Activated naive CD4-positive, alpha-beta T cell treated with anti-CD3 and anti-CD28 coated beads, Interleukin-2, amount 50 U/mL, for 72 hours (primary cell): ENCODE measurements at places on chromosomes 5 and 9.
A peak's percentile ranks its signal among the peaks of the same experiment; 100 is the strongest.

- no peak for DNase-seq
Observed at GRCh38 chr5:141489841-141490240, 960 bp downstream of the PCDHGC5 start.

DNA sequence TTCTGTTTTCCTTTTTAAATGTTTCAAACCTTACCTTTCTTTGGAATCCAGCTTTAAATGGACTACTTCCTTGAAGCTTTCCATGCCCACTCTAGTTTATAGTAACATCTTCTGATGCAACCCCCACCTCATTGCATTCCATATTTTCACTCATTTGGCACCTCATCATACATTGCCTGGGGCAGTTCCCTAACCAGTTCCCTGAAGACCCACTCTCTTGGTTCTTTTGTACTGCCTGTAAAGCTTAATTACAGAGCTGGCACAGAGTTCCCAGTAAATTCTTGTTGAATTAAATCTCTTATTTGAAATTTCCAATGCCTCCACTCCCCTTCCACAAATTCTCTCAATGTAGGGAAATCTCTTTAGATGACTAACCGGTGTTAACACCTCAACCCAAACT, 257.2 kb downstream of the ARRDC3 start:
- DNase-seq, result no peak

GRCh38 chr9:38202336-38202938, 133.4 kb upstream of the SHB start:
- DNase-seq, result no peak

DNA sequence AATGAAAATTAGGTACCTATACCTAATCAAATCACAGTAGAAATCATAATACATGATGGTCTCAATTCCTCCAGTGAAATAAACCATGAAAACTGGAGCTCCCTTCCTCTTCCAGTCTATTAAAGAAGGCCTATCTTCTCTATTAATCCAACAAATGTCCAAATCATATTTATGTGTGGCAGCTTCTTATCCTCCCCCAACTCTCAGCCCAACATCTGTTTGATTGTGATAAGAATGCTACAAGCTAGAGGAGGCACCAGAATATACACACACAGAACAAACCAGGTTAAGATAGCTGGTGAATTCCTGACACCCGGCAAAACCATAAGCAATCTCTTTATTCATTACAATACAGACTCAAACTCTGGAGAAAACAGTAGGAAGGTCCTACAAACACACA, 110.8 kb downstream of the FBXL17 start:
- no peak for DNase-seq

DNA sequence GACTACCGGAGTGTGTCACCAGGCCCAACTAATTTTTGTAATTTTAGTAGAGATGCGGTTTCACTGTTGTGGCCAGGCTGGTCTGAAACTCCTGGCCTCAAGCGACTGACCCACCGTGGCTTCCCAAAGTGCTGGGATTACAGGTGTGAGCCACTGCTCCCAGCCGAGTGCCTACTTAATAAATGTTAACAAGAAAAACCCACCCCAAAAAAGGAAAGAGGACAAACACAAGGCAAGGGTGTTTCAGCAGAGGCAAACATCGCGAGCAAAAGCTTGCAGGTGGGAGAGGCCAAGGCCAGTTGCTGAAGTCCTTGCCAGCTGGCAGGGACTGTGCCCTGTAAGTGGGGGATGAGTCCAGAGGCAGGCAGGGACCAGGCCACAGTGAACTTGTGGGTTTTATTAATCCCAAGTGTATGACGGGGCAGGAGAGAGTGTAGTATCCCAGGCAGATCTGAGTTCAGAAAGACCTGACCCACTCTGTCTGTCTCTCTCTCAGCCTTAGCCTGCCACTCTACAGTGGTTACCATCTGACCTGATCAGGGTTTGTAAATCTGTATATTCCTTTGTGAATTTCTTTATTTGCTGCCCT, 6.4 kb upstream of the FPGS start:
- DNase-seq, result no peak

- DNase-seq, result no peak
Observed at GRCh38 chr9:117160254-117160653, 254.6 kb downstream of the ASTN2 start.

DNA sequence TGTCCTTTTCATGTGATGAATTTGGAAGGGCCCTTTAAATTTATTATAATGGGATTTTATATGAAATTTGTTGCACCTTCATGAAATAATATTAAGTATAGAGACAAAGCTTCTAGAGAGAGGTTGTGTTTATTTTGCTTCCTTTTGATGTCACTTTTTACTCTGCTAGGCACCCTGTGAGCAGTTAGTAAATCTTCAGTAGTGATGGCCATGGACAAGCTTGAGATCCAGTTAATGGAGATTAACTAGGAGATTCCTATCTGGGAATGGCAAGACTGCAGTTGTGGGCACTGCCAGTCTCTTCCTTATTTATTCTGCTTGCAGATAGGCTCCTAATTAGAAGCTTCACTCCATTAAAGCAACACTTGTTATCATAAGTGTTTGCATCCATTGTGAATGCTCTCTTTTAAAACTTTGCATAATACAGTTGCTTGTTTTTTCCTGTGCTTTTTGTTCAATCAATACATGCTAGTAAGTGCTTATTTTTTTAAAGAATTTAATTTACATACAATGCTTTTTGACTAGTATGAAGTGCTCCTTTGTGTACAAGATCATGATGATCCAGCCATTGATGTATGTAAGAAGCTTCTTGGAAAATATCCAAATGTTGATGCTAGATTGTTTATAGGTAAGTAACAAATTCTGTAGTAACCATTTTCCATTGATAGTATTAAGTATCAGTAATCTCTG, 25.9 kb downstream of the UGCG start:
- no peak for DNase-seq

DNA sequence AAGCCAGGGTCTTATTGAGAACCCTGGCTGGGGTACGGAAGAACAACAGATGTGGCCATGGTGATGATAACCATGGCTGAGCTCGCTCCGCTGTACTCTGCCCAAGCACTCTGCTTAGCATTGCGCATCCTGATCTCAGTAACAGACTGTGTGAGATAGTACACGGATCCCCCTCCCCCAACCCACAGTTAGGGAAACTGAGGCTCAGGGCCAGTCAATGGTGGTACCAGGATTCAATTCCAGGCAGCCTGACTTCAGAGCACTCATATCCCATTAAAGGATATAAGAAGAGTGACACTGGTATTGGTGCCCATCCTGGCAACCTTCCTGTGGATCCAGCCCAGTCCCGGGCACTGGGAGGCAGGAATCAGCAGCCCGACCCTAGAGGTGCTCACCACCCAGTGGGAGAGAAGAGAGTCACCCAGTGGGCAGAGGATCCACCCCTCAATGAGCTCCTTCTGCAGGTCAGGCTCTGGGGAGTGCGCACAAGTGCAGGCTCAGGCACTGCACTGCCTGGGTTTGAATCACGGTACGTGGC, 26.5 kb upstream of the KIF12 start:
- DNase-seq, result peak; percentile 35

DNA sequence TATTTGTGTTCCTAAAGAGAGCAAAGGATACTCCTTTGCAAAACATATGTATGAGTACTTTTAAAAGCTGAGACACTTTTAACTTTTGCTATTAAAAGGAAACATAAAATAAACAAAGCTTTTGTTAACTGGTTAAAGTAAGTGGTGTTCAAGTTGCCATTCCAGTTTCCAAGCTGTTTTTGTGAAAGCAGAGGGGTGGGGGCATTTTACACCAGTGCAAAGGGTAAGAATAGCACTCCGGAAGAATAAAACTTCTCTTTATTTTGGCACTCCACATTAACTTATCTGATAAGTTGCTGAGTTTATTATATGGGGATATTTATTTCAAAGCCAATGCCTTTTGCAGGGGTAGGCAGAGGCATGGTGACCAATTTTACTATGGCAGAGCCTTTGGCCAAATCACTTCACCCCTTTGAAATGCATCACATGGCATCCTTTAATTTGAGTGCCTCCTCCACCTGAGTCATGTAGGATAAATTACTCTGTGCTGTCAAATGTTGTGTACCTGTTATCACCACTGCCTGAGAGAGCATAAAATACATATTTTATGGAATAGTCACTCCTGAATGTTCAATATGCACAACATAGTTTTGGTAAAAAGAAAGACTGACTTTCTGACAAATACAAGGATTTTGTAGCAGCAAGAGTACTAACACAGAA, 62.9 kb downstream of the MLLT3 start:
- no peak for DNase-seq

DNA sequence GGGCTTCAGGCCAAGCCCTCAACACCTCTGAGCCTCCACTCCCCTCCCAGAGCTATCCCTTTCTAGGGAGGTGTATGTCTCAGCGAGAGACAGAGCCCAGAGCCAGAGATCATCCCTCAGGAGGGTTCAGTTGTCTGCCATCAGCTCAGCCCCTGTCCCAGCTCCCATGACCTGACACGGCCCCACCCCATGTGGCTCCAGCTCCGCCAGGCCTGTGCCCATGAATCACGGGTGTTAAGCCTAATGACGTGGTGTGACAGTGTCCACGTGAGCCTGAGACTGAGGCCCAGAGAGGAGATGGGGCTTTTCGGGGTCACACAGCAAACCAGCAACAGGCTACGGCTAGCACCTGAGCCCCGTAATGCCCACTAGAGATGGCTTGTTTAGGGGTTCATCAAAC, 60.9 kb upstream of the ORM1 start:
- no peak for DNase-seq

DNA sequence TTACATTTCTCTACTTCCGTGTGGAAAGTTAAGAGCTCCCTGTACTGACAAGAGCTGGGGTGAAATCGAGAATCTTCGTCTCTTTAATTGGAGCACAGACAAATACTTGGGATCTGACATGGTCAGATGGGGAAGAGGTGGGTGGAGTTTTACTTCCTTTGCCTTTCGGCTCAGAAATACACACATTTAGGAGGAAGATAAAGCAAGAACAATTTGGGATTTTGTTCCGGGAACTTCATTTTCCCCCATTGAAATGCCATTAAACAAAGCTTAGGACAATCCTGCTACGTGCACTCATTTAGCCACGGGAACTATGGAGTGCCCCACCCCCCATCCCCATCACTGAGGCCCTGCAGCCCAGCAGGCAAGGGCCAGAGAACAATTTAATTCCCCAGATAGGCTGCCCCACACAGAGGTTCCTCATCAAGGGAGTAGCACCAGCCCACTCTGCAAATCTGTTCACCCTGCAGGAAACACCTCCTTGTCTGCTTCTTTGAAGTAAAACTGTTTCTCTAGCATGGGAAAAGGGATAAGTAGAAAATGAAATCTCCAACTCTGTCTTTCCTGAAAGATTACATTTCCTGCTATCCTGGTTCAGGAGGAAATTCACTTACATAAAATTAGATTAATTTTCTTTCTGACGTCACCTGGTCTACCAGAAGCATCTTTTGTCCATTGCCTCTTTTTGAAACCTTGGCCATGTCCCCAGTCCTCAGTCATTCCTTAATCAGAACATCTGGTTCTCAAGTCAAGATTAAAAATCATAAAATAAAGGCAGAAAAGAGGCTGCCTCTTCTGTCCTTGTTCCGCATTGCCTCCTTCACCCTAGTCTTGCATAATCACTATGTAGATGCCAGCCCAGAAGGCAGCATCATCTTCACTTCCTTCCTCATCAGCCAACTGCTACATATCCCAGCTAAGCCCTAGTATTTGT, 206.4 kb downstream of the ENC1 start:
- DNase-seq, result no peak
